ENCODE measurements at places on chromosomes 1 and 21.

- DNase-seq = no peak
Observed at GRCh38 chr1:11847667-11848372, at the start of gene NPPA. Gene NPPA, minus strand, starts transcription at chr1:11847783. Its CDS starts 99 bp downstream, at chr1:11847684.

DNA sequence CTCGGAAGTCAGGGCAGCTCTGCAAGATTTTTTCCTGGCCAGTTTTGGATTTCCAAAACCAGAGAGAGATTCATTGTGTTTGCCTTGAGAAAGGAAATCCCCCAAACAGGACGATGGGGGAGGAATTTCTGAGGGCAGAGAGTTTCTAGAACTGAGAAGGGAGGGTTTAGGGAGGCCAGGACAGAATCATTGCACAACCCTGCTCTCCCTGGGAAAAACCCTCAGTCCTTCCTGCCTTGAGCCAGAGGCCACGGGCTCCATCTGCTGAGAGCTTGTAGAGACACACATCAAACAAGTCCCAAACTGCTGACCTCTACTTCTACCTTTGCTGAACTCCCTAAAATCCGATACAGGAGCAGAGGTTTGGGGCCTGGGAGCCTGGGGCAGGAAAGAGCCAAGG, 99.7 kb downstream of the NMNAT2 start:
- peak; percentile 34 for DNase-seq

- no peak for DNase-seq
Observed at GRCh38 chr1:174966008-174966572, 33.7 kb upstream of the CACYBP start.

DNA sequence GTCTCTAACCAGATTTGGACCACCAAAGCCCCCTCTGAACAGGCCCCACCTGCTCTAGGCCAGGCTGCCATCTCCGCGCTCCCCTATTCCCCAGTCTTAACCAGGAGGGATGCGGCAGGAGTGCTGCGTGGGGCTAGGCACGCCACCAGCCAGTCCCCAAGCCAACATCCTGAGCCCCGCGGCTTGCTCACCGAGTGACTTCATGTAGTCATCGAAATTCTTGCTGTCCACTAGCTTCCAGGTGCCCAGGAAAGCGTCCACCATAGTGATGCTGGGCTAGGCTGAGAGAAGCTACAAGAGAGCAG, 173 bp downstream of the FABP3 start:
- DNase-seq = no peak

- no peak for DNase-seq
Observed at GRCh38 chr1:103191327-103191726, 83.0 kb upstream of the COL11A1 start.

- DNase-seq = no peak
Observed at GRCh38 chr1:27594564-27595510, 9.1 kb downstream of the AHDC1 start.

GRCh38 chr1:77948841-77949424, 29.9 kb downstream of the FUBP1 start:
- peak; percentile 52 for DNase-seq

DNA sequence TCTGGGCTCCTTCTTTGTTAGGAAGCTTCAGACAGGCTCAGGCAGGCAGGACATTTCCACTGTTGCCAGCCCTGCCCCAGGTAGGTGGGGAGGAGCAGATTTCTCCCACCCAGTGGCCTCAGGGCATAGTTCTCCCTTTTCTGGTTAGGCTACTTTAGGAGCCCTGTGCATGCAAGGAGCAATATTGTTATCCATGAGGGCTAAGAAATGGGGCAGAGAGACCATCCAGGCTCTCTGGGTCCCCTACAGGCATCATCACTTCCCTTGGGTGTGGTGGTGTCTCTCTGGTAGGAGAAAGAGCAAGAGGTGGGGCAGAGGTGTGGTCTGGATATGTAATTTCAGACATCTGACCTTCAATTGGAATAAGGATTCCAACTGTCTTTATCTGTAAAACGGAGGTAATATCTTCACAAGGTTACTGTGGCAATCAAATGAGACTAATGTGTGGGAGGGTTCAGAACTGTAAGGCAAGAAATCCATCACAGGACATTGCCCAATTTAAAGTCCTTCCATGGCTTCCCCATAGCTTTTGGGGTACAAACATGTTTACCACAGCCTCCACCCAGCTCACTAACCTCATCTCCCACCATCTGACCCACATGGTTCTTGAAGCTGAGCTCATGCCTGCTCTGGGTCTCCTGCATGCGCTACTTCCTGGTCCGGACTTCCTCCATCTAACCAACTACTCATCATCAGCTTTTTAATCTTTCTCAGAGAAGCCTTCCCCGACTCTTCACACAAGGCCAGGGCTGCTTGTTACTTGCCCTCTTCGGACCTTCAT, 26.1 kb downstream of the PCAT6 start:
- DNase-seq = no peak

Data from urothelium cell line (cell line).